ENCODE measurements at places on chromosomes 3 and 15.

- DNase-seq: peak; percentile 62
Observed at GRCh38 chr15:44712346-44713005, 1.2 kb downstream of the B2M start.

GRCh38 chr15:98906712-98907083 lies 100.9 kb downstream of the PGPEP1L start:
- no peak for DNase-seq

DNA sequence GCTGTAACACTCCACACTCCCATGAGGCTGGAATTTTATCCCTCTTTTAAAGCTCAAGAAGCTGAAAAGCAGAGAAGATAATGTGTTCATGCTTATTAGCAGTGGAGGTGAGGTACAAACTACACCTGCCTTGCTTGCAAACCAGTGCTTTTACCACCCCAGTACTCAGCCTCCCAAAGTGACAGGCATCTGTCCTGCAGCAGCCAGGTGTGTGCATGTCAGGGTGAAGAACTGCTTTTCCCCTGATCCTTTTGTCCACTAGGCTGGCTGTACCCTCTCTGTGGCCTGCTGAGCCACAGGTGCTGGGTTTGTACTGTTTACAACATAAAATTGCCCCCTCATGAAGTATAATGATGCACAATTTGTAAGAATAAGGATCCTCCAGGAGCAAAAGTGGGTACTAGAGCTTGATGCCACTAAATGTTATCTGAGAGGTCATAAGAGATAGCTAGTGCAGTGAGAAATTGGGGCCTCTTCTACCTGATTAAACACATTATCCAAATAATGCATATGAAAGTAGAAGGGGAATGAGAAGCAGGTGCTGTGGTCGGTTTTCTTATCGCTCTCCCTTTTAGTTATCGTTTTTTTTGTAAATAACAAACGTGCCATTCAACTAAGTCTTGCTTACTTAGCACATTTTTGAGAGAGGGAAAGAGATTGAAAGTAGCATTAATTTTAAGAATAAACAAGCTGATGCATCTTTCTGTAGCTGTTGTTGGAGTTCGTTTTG lies 39.2 kb upstream of the GADL1 start:
- DNase-seq: no peak

GRCh38 chr3:116338713-116339112 lies 106.6 kb downstream of the LSAMP start:
- no peak for DNase-seq
